GM19239 (cell line): ENCODE measurements at places on chromosomes 12 and 14.

- DNase-seq = no peak
Measured at GRCh38 chr14:87233806-87234384, 759.1 kb downstream of the GALC start.

GRCh38 chr12:59486827-59487226 lies 109.0 kb upstream of the SLC16A7 start:
- DNase-seq = no peak

GRCh38 chr14:71749613-71750238 lies 182.5 kb upstream of the RGS6 start:
- no peak for DNase-seq

- no peak for DNase-seq
Measured at GRCh38 chr12:23560611-23561010, 388.9 kb downstream of the SOX5 start.

DNA sequence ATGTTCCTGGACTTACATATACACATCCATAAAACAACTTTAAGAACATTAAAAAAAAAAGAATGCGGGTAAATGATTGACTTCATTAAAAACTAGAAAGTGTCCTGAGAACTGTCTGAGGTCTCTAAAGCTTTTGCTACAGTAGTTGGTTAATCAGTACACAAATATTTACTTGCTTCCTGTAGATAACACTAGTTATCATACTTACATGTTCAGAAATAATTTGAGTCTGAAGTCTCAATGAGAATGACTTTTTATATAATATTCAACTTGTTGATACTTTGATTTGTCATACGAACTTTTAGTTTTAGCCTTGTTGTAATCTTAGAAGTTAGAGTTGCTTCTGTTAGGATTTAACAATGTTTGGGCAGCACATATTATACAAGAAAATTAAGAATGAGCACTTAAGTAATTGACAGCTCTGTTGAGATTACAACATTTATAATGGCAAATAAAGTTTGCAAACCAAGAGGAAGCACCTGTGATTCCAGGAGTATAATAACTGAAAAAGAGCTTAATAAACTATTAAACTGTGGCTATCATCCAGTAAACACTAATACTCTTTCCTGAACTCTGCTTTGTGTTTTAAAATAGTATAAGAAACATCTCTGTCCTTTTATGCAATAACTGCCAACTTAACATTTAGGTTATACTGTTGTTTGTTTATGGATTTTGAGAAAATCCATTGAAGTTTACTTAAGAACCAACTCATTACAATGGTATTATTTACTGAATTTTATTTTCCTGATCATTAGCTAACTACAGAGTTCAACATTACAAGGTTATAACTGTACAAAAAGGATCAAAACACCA lies 131.7 kb downstream of the MIPOL1 start:
- DNase-seq = no peak
